Right atrium auricular region (tissue), 2 donors: ENCODE measurements at places on chromosomes 6 and 20.

GRCh38 chr6:39430871-39431523 lies 108.5 kb upstream of the KCNK16 start:
- DNase-seq = no peak

DNA sequence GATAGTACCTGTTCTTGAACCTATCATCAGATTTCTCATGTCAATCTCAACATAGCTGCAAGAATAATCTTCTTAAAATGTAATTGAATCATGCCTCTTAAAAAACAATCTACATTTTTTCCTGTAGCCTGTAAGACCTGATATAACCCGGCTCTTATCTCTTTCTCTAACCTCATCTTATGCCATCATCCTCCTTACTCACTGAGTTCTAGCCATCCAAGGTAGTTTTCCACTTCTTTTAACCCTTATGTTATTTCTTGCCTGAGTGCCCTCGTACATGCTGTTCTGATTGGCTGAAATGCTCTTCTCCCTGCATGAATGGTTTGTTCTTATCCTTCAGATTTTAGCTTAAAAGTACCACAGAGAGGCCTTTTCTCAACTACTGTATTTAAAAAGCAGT lies 16.4 kb downstream of the SLC17A5 start:
- no peak for DNase-seq

GRCh38 chr6:105810105-105810921 lies 275.8 kb upstream of the PRDM1 start:
- no peak for DNase-seq

GRCh38 chr6:152697634-152698033 lies at the start of gene MYCT1:
Gene MYCT1 (plus strand): TSS chr6:152697897. CDS start chr6:152697903, 6 bp downstream.
- no peak for DNase-seq

GRCh38 chr20:17969884-17970409 lies 1.1 kb downstream of the MGME1 start:
- no peak for DNase-seq

- no peak for DNase-seq
These were observed 531.8 kb upstream of the JARID2 start for GRCh38 chr6:14713966-14714631.
